ENCODE measurements at places on chromosomes 3 and 15.
A peak's percentile ranks its signal among the peaks of the same experiment; 100 is the strongest.

DNA sequence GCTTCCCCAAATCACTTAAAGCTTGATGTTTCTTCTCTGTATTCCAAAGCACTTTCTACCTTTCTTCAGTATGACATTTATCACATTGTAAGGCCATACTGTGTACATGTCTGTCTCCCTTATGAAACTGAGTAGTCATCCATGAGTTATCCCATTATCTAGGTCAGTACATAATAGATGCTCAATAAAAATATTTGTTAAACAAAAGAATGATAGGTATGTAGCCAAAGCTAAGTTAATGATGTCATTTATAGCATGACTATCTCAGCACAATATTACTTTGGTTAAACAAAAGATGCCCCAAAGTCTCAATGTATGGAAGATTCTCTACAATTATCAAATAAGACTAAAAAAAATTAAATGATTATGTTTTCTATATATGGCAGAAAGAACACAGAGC lies 3.1 kb upstream of the TMCO5A start:
- no peak for DNase-seq

- DNase-seq, result peak; percentile 69
Observed at GRCh38 chr15:89335298-89336041, 846 bp upstream of the POLG start.

- no peak for DNase-seq
Observed at GRCh38 chr3:118505784-118506183, 528.9 kb downstream of the IGSF11 start.

DNA sequence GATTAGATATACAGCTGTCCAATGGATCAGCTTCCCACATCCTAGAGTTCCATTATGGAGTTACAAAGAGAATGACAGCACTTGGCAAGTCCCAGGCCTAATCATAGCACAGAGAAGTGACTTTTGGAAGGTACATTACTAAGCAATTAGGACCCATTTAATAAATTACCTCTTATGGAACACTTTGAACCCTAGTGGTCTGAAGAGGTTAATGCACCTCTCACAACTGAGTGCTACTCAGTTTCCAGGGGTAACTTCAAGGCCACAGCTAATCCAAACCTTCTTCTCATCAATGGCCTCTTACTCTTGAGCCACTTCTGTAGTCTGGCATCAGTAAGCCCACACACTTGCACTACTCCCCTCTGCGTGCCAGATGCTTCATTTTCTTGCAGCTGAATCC lies 34.9 kb upstream of the MEIS2 start:
- DNase-seq, result peak; percentile 84

DNA sequence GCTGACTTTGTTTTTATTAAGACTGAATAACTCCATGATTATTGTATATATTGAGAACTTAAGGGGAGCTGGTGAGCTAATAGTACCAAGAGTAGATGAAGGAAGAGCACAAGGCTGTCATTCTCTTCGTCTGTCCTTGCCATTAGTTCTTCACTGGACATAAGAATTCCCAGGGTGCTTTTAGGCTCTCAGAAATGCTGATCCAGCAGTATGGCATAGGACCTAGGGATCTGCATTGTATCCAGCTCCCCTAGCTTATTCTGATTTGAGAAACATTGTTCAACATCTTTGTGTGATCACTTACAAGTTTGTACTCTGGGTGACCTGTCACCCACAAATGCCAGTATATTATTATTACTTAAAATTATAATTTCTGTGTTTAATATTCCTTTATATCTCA lies 47.6 kb downstream of the CEP63 start:
- DNase-seq, result no peak

DNA sequence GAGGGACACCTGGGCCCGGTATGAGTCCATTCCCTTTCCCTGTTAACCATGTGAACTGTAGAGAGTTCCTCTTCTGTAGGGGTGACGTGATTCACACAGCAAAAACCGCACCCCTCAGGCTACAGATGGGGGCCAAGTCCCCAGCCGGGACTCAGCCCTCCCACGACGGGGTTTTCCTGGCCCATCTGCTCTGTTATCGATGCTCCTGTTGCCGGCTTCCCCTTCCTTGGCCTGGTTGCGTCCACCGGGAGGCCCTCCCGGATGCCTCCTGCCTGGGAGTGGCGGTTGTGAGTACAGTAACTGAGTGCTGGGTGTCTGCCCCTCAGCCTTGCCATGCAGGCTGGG lies 817 bp upstream of the PLXNA1 start:
- DNase-seq, result no peak

DNA sequence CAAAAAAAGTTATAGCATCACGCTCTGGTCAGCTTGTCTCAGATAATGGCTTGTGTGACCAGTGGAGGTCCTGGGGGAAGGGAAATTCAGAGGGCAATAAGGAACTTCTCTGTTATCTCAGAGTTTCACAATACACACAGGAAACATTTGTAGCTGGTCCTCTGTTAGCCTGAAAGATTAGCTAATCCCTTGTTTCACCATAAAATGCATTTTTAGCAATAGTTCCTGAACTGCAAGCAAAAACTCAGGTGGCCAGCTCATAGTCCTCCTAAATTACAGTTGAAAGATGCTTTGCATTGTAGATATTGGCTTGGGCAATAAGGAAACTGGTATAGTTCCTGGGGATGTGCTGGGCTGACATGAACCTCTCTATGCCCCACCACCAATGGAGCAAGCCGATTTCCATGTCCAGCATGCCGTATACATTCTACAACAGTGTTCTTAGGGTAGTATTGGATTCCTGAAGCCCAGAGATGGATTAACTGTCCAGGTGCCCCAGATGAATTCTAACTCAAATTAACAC lies 141.5 kb upstream of the TBL1XR1 start:
- DNase-seq, result no peak

DNA sequence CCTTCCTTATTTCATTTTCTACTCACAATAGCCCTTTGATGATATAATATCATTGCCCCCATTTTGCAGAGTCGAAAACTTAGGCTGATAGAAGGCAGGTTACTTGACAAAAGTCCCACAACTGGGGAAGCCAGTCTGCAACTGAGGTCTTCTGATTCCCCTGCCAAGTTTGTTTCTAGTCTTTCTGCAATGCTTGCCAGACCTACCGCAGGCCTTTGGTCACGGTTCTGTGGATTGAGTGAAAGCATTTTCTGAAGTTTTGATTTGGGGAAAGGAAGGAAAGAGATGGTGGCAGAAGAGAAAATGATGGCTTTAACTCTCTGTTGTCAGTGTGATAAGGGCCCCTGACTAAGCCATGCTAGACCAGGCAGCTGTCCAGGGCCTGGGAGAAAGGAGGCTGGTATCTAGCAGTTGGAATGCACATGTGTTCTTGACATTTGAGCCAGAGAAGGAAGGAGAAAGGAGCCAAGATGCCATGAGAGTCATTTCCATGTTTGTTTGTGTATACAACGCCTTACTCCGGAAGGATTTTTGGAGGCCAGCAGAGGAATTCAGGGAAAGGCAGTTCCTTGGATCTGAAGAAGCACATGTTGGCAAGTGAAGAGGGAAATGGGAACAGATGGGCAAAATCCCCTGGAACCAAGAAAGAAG lies 29.9 kb downstream of the FAH start:
- DNase-seq, result no peak

- DNase-seq, result no peak
Observed at GRCh38 chr15:33458421-33458820, 147.7 kb downstream of the RYR3 start.

- no peak for DNase-seq
Observed at GRCh38 chr3:45693941-45694521, 4.8 kb downstream of the SACM1L start.

- no peak for DNase-seq
Observed at GRCh38 chr3:31004025-31004678, 109.7 kb upstream of the GADL1 start.

- DNase-seq, result no peak
Observed at GRCh38 chr15:67480741-67481140, 40.2 kb upstream of the C15orf61 start.

- DNase-seq, result peak; percentile 53
Observed at GRCh38 chr15:39669661-39670060, 88.8 kb downstream of the THBS1 start.

- DNase-seq, result no peak
Observed at GRCh38 chr15:64333986-64334929, 21.7 kb downstream of the CSNK1G1 start.

GRCh38 chr3:81580355-81580754 lies 181.1 kb downstream of the GBE1 start:
- no peak for DNase-seq

DNA sequence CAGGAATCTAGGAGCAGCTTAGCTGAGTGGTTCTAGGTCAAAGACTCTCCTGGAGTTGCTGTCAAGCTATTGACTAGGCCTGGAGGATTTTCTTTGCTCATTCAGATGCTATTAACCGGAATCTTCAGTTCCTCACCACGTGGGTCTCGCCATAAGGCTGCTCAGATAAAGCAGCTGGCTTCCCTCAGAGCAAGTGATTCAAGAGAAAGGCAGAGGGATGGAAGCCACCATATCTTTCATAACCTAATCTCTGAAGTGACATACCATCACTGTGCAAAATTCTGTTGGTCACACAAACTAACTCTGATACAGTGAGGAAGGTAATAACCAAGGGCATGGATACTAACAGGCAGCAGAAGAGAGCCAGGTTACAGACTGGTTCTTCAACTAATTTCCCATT lies 72.7 kb upstream of the FLNB start:
- no peak for DNase-seq

DNA sequence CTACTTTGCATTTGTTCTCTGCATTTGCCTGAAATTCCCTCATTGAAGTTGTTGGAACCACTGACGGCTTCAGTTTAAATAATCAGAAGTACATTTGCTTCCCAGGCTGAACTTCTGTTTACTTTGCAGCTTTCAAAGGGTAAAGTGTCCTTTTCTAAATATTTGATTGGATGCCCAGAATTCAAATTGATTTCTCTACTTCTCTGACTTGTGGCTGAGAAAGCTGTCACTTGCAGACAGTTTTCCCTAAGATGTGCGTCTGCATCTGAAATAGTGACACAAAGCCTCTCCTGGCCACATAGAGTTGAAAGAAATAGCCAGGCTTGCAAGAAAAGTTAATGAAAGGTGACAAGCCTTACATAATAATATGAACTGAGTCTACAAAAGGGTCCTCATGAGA lies 299.6 kb downstream of the THSD4 start:
- DNase-seq, result no peak

DNA sequence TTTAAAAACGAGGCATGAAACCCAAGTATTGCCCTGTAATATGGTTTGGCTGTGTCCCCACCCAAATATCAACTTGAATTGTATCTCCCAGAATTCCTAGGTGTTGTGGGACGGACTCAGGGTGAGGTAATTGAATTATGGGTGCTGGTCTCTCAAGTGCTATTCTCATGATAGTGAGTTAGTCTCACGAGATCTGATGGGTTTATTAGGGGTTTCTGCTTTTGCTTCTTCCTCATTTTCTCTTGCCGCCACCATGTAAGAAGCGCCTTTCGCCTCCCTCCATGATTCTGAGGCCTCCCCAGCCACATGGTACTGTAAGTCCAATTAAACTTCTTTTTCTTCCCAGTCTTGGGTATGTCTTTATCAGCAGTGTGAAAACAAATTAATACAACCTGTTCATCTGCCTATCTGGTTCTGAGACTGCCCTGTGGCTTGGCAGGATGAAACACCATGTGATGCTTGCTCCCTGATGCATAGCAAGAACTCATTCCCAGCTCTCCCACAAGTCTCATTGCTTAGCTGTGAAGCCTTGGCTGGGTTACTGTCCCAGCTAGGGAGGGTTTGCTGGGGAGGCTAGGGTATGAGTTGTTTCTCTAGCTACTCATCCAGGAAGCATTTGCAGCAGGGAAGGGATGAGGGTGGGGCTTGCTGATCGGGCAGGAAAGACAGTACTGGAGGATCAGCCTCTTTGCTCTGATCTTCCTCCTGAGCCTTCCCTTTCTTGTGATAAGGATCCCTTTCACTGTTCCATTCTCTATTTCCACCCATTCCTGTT lies 3.7 kb upstream of the SQOR start:
- DNase-seq, result no peak

GRCh38 chr3:126677862-126678503 lies 23.1 kb upstream of the TXNRD3 start:
- DNase-seq, result peak; percentile 50

DNA sequence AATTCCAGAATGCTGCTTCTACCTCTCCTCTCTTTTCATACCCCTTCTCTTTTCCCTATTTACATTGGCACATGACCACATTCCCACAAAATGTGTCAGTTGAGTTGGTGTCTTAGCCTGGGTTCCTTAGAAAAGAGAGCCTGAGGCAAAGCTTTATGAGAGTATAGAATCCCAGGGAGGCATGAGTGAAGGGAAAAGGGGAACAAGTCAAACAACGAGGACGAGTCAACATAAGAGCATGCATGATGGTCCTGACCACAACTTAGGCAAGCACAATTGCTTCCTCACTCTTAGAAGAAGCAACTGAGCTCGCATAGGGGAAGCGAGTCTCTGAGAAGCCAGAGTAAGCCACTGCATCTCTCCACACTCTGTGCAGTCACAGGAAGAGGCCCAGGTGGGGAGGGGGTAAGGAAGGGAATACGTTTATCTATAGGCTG lies 15.4 kb upstream of the ZNF774 start:
- DNase-seq, result no peak

GRCh38 chr15:55282284-55282833 lies 7.3 kb downstream of the RAB27A start:
- DNase-seq, result no peak

- DNase-seq, result no peak
Observed at GRCh38 chr3:42101481-42101880, 10.3 kb downstream of the TRAK1 start.

GRCh38 chr3:52265387-52265786 lies 13.1 kb downstream of the WDR82 start:
- no peak for DNase-seq

GRCh38 chr15:92808598-92809063 lies 91.5 kb upstream of the CHD2 start:
- no peak for DNase-seq

GRCh38 chr3:183218826-183219225 lies 34.2 kb upstream of the B3GNT5 start:
- no peak for DNase-seq

- DNase-seq, result no peak
Observed at GRCh38 chr3:101154401-101154800, 161.2 kb upstream of the ABI3BP start.

DNA sequence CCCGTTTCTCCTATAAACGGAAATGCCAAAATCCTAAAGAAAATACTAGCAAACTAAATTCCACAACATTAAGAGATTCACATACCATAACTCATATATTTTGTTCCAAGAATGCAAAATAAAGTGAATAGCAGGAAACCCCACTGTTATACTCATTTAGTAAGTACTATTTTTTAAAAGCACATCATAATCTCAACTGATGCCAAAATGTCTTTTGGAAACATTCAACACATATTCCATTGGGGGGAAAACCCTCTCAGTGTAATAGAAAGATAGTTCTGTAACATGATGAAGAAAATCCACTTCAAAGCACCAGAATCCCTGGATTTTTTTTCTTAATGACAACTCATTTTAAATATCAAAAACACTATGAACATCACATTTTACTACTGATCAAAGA lies 93.0 kb upstream of the EIF1B start:
- no peak for DNase-seq

DNA sequence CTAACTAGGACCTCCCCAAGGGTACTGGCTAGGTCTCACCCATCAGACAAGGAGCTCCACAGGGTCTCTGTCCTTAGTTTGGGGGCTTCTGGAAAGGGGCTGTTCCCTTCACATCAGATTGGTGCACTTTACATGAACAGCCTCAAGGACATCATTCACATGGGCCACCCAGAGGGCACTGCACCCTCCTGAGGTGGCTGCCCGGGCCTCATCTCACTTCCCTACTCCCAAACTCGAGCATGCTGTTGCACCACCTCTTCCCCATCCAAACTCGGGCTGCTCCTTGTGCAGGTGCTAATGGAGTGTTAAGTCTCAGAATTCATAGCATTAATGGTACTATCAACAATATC lies 48.1 kb downstream of the RAB11A start:
- DNase-seq, result no peak

All from DMS79 treated with DMSO at 0.1 percent for 48 hours (cell line).